ENCODE measurements at places on chromosomes 11 and 22.
A peak's percentile ranks its signal among the peaks of the same experiment; 100 is the strongest.

GRCh38 chr11:26276798-26277424 is 55.0 kb upstream of the ANO3 start:
- DNase-seq: peak; percentile 13

DNA sequence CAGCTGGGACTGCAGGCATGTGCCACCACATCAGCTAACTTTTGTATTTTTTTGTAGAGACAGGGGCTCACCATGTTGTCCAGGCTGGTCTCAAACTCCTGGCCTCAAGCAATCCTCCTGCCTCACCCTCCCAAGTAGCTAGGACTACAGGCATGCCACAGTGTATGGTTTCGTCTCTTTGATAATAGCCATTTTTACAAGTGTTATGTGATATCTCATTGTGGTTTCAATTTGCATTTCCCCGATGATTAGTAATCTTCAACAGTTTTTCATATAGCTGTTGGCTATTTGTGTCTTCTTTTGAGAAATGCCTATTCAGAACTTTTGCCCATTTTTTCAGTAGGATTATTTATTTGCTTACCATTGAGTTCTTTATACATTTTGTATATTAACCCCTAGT is 9.0 kb upstream of the MTMR3 start:
- DNase-seq: no peak

DNA sequence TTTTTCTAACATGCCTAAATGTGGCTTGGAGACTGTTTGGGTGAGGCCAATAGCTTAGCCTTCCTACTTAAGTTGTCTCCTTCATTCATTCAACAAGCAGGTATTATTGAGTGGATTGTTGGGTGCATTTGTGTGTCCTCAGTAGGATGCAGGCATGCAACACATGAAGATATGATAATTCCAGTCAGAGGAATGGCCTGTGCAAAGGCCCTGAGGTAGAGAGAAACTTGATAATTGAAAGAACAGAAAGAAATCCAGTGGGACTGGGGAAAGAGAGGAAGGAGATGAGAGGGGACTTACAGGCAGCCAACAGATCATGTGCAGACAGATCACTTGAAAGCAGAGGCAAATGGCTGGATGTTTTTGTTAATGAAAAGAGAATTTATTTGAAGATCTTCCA is 15.3 kb upstream of the PRAME start:
- no peak for DNase-seq

DNA sequence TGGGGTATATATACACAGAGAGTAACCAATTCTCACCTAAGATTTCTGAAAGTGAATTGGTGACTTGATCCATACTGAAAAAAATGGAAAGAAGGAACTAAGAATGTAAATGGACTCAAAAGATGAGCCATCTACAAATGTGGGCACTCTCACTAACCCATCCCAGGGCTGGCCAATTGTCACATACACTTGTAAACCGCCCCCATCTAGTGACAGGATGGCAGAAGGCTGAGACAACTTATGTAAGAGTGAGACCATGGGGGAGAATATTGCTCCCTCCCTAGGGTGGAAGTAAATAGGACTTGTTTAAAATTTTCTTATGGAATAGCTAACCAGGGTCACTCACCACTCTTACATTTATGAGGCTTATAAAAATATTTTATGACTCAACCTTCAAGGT is 377.1 kb upstream of the ISX start:
- DNase-seq: no peak

DNA sequence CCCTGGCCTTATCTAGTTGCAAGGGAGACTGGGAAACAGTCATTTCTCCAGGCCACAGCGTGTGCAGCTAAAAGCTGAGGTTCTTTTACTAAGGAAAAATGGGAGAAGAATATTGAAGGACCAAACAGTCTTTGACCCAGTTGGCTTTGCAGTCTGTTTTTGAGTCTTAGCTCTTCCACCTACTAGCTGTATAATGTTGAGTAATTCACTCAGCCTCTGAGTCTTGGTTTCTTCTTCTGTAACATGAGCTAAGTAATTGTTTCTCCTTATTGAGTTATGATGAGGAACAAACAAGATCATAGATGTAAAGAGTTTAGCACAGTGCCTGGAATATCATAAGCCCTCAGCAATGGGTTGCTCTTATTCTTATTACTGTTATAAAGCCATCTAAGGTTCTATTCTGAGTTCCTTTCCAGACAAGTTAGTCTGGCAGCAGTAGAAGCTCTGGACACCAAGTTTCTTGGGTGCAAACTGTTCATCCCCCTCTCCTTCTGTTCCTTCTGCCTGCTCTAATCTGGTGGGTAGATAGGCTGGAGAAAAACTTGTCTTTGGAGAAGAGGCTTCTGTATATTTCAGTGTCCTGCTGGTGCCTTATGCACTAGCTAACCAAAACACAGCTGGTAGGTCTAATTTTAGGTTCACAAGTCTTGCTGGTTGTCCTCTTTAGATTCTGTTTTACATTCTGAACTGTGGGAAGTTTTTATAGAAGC is 13.5 kb downstream of the TRIM44 start:
- no peak for DNase-seq

GRCh38 chr11:124238512-124238911 is 2.4 kb upstream of the OR8G1 start:
- peak; percentile 15 for DNase-seq

DNA sequence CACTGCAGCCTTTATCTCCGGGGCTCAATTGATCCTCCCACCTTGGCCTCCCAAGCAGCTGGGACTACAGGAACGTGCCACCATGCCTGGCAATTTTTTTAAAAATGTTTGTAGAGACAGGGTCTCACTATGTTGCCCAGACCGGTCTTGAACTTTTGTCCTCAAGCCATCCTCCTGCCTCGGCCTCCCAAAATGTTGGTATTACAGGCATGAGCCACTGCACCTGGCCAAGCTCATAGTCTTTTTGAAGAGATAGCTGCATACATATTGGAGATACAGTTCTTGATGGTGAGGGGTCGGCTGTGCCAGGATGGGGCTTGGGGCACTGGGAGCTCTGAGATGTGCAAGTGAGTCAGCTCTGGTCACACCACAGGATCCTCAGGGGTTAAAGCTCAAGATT is 53.2 kb downstream of the CHRDL2 start:
- no peak for DNase-seq

- no peak for DNase-seq
Observed at GRCh38 chr11:106495046-106495445, 417.6 kb downstream of the AASDHPPT start.

GRCh38 chr11:3055891-3056290 is 1.3 kb downstream of the CARS1 start:
- DNase-seq: no peak

- no peak for DNase-seq
Observed at GRCh38 chr22:42944409-42944808, 70.5 kb downstream of the PACSIN2 start.

DNA sequence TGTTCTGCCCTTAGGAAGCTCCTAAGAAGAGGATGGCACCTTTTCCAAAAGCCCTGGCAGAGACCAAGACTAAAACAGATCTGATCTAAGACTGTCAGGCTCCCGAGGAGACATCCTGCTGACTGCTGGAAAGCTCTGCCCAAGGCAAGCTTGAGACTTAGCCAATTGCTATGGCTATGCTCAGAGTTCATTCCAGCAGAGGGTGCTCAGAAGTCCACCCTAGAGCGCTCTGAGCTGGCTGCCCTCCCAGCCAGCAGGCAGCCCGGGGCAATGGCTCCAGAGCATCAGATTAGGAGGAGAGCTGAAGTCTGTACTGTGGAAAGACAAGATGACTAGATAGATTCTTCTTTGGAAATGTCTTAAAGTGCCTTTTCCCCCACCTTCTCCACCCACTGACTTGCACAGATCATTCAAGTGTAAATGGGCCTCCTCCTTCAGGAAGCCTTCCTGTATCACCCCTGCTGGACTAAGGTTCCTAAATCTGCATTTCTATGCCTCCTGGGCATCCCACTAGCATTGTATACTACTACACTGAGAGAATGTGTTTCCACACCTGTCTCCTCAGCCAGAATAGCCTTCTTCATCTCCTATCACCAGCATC is 23.4 kb downstream of the LRRC55 start:
- no peak for DNase-seq

DNA sequence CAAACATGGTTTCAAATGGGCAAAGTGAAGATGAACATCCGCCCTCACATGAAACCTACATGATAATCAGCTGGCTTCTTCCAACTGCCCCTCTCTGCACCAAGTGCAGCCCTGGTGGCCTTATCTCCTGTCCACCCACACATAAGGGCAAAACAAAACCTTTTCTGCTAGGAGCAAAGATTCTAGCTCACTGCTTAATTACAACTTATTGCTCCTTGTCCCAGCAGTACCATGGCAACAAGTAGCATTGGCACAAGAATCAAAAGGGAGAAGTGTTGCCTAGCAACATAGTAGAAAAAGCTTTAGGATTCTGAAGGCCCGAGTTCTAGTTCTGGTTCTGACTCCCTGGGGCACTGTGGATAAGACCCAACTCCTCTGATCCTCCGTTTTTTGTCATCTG is 68.7 kb upstream of the BMAL1 start:
- no peak for DNase-seq

- no peak for DNase-seq
Observed at GRCh38 chr22:44275631-44275995, 37.1 kb downstream of the SHISAL1 start.

DNA sequence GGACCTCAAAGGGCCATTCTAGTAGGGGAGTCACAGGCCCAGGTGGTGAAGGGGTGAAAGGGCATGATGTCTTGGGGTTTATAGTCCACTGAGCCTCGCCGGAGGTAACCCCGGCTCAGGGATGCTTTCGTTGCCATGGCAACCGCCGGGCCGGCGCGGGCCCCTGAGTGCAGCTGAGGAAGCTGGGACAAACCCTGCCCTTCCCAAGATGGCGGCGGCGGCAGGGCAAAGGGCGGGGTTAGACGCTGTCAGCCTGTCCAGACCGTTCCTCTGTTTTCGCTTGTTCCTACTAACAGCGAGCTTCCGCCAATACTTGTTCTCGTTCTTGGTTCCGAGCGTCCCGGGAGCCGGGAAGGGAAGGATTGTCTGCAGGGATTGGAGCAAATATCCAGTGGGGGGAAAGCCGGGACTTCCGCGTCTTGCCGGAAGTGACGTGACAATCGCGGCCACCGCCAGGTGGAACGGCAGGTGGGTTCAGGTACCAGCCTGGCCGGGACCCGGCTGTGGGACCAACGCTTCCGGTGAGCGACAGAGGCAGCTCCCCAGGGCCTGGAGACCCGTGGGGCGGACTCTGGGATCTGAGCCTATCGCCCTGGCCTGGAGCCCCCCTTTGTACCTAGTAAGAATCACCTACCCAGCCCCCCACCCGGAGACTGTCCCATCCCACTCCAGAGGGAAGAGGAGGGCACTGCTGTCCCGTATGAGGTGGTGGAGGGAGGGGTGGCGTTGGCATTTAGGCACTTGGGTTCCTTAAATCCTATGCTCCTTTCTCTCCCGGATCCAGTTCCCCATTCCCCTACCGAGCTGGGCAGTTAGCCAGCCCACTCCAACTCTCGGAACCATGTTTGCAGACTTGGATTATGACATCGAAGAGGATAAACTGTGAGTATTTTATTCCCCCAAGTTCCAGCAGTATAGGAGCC is at the start of gene PICK1:
Gene PICK1, plus strand, starts transcription at position 436 of the 923 bp plus-strand sequence. Its CDS starts 406 bp downstream, at position 842.
- peak; percentile 92 for DNase-seq

DNA sequence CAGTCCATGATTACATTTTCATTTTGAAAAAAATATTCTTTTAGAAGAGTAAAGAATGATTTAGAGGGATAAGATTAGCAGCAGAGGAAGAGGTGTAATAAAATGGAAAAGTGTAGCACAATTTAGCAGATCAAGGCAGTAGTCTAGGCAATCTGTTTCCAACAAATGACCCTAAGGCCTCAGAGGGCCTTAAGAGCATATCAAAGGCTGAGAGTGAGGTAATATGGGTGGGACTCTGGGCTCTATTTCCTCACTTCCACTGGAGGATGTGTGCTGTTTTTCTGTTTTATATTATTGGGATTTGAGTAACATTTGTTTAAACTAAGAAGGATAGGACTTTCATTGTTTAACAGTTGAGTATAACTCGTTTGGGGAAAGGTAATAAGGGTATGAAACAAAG is 28.8 kb downstream of the CCDC81 start:
- no peak for DNase-seq

DNA sequence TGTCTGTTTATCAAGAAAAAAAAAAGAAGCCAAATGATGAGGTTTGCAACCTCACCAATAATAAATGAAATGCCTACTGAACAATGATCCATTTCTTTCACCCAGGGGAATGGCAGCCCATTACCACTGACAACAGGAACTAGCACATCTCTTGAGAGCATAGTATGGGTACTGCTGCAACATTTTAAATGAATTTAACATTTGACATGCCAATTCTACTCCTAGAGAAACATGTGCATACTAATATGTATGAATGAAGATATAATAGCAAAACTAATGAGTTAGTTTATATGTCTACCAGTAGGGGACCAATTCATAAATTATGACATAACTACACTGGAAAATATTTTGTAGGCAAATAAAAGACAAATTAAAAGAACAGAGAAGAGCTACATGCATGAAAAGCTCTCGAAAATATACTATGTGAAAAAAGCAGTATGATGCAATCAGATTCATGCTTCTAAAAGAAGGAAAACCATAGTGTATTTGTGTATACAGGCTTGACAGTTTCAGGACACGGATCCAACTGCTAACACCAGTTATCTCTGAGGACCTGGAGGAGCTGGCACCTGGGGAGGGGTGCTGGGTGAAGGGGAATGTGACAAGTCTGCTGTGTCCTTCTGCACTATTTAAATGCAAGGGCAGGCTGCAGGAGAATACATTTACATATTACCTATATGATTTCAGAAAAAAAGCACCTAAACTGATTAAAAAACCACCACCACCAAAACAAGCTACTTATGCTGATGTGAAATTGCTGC is 6.9 kb downstream of the SMCO4 start:
- no peak for DNase-seq

DNA sequence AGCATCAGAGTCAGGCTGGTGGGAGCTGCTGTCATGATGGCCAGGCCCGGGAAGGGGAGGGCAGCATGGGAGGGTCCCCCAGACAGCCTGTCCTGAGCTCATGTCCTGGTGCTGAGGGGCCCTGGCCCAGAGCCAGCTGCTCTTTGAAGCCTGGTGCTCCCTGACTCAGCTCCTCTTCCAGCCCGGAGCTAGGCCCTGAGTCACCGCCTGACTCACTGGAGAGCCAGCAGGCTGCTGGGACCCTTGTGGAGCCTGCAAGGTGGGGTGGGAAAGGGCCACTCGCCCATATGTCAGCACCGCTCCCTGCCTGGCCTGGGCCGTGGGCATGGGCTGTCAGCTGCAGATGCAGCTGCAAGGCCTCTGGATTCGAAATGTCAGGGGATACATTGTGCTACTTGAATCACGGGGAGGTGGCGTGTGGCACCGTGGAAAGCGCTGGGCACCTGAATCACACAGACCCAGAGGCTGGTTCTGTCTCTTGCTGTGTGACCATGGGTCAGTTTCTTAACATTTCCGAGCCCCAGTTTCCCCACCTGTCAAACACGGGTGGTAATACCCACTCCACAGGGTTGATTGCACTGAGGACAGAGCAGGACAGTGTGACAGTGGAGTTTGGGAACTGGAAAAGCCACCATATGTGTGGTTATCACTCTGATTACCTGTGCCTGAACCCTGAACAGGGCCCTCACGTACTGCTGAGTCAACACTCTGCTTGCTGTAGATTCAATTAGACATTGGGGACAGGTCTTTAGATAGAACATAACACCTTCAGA is 4.4 kb downstream of the CACNA1I start:
- peak; percentile 65 for DNase-seq

Measured in K562 (cell line).